ENCODE measurements at places on chromosomes 1 and 21.

- no peak for DNase-seq
Observed at GRCh38 chr1:174032671-174033222, 10.6 kb upstream of the RC3H1 start.

GRCh38 chr1:209425959-209426358, 157.6 kb upstream of the CAMK1G start:
- DNase-seq = no peak

DNA sequence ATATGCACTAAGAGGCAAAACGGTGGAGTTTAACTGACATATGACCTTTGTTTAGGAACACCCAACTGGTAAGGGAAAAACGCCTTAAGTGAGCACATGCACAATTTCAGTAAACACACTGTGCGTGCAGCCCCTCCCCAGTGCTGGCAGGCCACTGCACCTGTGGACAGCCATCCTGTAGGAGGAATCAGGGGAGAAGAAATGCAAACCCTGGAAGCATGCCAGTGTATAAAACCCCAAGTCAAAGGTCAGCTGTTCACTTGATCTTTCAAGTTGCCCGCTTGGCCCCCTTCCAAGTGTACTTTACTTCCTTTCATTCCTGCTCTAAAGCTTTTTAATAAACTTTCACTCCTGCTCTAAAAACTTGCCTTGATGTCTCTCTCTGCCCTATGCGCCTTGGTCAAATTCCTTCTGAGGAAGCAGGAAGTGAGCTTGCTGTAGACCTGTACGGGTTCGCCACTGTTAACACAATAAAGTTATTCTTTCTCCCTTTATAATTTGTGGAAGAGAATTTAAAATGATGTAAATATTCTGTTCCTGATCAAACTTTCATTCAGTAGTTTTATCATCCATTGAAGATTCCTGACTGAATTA, 31.8 kb downstream of the USP25 start:
- no peak for DNase-seq

DNA sequence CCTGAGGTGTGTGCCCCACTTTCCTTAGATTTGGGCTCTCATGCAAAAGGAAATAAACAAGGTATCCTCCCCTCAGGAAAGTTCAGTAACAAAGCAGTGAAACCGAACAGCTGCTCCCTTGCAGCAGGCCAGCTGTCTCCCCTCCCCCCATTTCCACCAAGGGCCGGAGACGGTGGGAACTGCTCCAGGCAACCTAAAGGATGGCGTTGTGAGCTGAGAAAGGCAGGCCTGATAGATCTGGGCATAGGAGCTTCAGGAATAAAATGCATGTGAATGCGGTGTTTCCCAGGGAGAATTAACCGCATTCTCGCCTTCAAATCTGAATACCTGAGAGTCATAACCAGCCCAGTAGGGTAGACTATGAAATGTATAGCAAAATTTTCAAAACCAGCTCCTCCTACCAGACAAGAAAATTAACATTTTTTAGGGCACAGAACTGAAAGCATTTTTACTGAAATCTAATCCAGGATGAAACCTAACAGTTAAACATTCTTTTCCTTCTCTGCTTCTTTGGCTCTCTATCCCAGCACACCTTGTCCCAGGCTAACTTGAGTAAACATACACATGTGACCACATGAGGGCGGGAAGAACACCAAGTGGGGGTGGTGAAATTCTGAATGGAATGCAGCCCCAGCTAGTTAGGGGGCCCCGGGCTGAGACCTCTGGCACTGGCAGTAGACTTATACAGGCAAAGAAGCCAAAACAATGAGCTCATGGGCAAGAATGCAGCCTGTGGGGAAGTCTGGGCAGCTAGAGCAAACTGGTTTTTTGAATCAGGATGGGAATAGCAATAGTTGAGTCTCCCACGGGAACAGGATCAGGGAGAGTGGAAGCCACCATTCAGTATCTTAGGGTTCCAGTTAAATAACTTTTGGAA, 11.5 kb downstream of the MCL1 start:
- DNase-seq = no peak

GRCh38 chr1:179321533-179322216, 28.1 kb downstream of the SOAT1 start:
- no peak for DNase-seq

GRCh38 chr1:119374208-119374874, 5.8 kb downstream of the HAO2 start:
- no peak for DNase-seq

- no peak for DNase-seq
Observed at GRCh38 chr1:157439302-157439954, 112.9 kb downstream of the FCRL5 start.

GRCh38 chr1:30335997-30336390, 387.4 kb downstream of the MATN1 start:
- no peak for DNase-seq

GRCh38 chr1:152783095-152783494, 3.0 kb upstream of the LCE1E start:
- DNase-seq = no peak

- DNase-seq = no peak
Observed at GRCh38 chr1:15803380-15803779, 4.1 kb downstream of the UQCRHL start.
